ENCODE measurements at places on chromosomes 7 and 10. TPM values are rescaled to one million over a fixed set of nuclear protein-coding genes. Genes with fewer than 3 reads are reported as not detected.

DNA sequence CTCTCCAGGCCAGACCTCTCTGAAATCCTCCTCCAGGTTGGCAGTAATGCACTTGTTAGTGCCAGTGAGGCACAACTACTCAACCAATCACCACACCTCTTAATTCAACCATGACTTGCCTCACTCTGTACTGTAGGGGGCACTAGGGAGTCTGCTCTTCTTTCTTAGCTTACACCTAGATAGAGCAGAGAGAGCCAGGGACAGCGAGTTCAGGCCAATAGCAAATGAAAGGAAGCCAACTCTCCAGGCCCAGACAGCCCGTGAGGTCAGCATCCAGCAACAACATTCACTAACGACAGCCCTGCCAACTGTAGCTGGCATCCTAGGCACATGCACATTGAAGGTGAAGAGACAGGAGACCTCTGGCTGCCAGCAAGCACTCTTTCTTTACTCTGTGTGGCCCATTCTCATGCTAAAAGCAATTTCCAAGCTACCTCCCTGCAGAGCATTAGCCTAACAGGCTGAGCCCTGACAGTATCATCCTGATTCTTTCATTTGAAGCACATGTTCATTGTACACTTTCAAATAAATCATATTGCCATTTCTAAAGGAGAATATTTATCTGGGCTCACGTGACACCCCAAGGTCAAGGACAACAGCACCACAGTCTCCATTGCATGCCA, 136.3 kb downstream of the DPY19L1 start:
- no peak for DNase-seq

- DNase-seq: no peak
These were observed 68.1 kb downstream of the ST7 start for GRCh38 chr7:117021366-117021765.

DNA sequence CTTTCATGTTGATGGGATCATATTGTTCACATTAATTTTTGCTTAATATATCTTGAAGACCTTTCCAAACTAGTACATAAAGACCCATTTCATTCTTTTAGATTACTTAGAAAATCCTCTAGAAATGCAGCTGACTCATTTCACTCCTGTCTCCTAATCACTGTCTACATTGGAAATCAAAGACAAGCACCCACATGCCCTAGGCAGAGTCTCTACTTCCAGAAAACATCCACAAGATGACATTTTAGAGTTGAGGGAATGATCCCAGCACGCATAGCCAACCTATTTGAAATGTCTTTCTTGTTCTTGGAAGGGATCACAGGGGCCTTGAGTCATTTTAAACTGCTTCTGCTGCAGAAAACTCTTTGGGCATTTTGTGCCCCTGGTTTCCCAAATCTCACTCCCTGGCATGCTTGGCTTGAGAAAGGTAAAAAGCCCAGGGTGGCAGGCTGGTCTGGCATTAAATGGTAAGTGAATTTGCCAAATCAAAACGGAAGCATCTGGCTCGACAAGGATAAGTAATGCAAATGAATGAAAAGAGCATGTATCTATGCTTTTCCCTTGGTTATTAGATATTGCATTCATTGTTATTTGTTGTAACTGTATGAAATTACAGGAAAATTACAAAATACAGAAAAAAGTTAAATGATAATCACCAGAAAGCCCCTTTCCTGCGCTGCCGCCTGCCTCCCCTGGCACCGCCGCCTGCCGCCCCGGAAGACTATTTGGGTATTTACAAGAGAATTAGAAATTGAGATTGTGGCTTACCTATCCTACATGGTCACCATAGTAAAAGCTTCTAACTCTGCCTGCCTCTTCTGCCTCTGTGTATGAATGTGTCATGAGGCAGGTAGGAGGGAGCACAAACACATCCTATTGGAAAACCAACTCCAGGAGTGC, 225.3 kb downstream of the PTEN start:
- no peak for DNase-seq

- DNase-seq: no peak
These were observed 291.8 kb downstream of the CRPPA start for GRCh38 chr7:16129431-16130110.

- DNase-seq: no peak
These were observed 395.9 kb downstream of the GRM8 start for GRCh38 chr7:126856691-126857291.

The PAX4 gene
- polyA plus RNA-seq: not detected

- no peak for DNase-seq
These were observed 40.5 kb downstream of the RCC1L start for GRCh38 chr7:75033064-75033463.

GRCh38 chr7:18570890-18571478, 75.4 kb downstream of the HDAC9 start:
- no peak for DNase-seq

DNA sequence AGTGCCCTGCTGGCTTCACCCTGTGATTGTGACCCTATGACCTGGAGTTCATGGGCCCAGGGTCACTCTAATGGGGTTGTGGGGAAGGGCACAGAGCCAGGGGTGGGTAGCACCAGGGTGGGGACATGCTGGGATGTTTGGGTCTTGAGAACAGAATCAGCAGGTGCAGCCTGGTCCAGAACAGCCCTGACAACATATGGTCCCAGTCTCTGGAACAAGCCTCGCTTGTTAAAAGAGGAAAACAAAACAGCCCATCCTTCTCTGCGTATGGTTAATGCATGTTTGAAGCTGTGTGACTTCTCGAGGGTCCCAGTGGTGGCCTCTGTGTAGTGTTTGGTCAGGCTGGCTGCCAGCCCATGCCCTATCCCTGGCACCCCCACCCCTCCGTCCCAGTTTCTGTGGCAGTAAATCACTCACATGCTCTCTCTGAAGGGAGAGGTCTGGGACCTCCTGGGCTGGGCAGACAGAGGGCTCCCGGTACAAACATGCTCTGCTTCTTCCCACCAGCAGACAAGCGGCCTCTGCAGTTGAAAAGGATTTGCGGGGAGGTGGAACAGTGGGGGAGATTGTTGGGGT, 79.4 kb downstream of the FAM241B start:
- DNase-seq: no peak

- no peak for DNase-seq
These were observed 137.3 kb downstream of the PTPN20 start for GRCh38 chr10:47048526-47048905.

DNA sequence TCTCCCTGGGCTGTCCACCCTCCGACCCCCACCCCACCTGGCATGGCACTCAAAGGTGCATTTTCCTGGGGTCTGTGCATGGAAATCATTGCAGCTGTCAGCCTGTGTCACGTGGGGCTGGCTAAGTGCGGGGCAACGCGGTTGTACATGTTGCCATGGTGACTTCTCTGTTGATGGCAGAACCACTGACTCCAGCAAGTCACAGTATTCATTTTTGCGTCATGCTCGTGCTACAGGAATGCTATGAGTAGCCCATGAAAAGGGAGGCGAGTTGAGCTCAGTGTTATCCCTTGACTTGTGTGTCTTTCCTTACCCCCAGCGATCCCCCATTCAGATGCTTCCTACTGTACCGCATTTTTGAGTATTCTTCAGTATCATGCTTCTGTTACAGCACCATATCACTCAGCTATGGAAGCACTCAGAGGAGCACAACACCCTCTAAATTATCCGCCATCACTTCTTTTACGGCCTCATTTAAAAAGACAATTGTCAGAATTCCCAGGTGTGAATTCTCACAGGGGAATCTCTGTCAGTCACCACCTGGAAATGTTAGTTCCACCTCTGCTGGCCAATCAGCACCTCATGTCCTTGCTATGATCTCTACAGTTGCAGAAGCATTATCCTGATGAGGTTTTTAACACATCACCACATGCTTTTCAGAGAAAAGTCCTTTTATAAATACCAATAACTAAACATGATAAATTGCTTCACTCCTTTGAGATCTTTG, 194.4 kb upstream of the C7orf33 start:
- no peak for DNase-seq

DNA sequence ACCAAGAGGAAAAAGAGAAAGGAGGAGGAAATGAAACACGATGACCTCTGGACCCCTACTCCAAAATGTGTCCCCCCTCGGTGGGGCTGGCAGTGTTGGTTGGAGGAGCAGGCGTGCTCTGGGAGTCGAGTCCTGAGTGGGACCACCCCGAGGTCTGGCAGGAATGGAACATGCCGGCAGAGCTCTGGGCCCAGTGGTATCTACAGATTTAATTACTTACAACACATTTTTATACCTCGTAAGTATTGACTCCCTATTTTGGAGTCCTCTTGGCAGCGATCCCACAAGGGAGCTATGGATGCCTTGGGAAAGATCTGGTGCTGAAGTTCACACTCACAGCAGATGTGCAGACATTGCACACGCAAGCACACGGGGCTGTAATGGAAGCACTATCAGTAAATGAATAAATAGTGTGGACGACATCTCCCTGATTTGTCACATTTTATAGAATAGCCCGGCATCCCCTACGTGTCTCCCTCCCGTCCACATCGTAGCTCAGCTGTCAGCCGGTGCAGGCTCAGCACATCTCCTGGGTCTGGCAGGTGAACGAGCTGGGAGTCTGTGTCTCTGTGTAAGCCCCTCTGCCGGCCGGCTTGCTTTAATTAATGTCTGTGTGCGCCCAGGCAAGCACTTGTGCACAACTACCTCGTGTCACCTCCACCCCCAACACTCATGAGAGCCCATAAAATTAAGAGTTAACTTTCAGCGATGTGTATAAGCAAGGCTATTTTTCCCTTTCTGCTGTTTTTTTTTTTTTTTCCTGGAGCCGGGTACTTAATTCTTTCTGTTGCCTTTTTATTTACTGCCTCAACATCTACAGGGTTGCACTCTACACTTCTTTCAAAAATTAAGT, 603.2 kb downstream of the LRMDA start:
- DNase-seq: peak; percentile 56

- DNase-seq: no peak
These were observed 12.3 kb downstream of the DDC start for GRCh38 chr7:50552921-50553320.

GRCh38 chr7:45459476-45459875, 114.7 kb upstream of the ADCY1 start:
- DNase-seq: no peak

- DNase-seq: no peak
These were observed 77.9 kb upstream of the LRRN3 start for GRCh38 chr7:111012799-111013675.

DNA sequence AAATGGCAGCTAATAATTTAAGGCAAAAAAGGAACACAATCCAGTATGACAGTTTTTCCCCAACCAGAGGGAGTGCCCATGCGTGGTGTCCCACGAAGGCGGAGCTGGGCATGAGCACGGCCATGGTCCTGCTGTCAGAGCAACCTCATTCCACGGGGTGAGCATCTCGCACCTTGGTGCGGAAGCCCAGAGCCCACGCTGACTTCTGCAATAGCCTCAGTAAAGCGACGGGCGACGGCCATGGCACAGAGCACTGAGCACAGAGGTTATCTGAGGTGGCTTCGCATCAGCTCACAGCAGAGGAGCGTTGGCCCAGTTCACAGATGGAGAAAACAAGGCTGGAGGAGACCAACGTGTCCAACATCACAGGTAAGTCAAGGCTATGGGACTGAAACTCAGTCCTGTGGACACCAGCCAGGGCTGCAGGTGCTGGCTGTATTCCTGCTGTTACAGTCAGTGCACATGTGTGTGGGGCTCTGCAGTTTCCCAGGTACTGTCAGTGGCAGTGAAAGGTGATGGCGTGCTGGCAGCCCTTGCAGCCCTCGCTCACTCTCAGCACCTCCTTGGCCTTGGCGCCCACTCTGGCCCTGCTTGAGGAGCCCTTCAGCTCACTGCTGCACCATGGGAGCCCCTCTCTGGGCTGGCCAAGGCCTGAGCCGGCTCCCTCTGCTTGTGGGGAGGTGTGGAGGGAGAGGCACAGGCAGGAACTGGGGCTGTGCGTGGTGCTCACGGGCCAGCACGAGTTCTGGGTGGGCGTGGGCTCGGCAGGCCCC, 525.6 kb downstream of the PTPRN2 start:
- DNase-seq: no peak

- DNase-seq: no peak
These were observed 99.6 kb downstream of the LMBR1 start for GRCh38 chr7:156793334-156793733.

The COL1A2 gene
- 817 TPM for polyA plus RNA-seq

The NPY4R2 gene
- polyA plus RNA-seq: not detected

- DNase-seq: peak; percentile 46
These were observed 825 bp downstream of the MRPL32 start for GRCh38 chr7:42932811-42933591.

GRCh38 chr7:137846549-137846826, 286 bp downstream of the DGKI start:
- no peak for DNase-seq

The KCNMA1 gene
- 4.1 TPM for polyA plus RNA-seq

GRCh38 chr7:64892116-64892515, 11.0 kb upstream of the ZNF273 start:
- DNase-seq: no peak

- no peak for DNase-seq
These were observed 77.1 kb upstream of the FGFR2 start for GRCh38 chr10:121675344-121675743.

The RBAK gene
- polyA plus RNA-seq: 21.7 TPM

GRCh38 chr10:43775384-43775783, 126.7 kb upstream of the ZNF32 start:
- DNase-seq: no peak

GRCh38 chr7:35617041-35617440, 77.9 kb downstream of the HERPUD2 start:
- peak; percentile 4 for DNase-seq

The PTPN20 gene
- 2.7 TPM for polyA plus RNA-seq

The VIPR2 gene
- polyA plus RNA-seq: 3.7 TPM
